ENCODE measurements at places on chromosomes 3 and 15.

GRCh38 chr15:70160803-70161565, 63.3 kb upstream of the TLE3 start:
- no peak for DNase-seq

- DNase-seq, result no peak
Observed at GRCh38 chr3:156341831-156342416, 213.0 kb downstream of the SSR3 start.

DNA sequence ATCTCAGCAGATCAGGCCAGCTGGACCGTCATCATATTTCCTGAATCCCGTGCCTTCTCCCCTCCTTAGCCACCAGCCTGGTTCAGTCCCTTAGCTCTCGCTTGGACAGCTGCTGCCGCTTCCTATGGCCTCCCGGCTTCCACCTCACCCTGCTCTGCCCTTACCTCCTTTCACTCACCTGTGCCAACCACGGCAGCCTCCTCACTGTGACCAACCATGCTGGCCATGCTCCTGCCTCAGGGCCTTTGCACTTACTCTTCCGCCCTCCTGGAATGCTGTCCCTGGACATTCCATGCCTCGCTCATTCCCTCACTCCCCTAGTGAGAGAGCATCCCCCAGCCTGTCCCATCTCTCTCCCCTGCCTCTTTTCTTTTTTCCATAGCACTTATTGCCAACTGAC, 19.2 kb downstream of the GRIP2 start:
- DNase-seq, result no peak

DNA sequence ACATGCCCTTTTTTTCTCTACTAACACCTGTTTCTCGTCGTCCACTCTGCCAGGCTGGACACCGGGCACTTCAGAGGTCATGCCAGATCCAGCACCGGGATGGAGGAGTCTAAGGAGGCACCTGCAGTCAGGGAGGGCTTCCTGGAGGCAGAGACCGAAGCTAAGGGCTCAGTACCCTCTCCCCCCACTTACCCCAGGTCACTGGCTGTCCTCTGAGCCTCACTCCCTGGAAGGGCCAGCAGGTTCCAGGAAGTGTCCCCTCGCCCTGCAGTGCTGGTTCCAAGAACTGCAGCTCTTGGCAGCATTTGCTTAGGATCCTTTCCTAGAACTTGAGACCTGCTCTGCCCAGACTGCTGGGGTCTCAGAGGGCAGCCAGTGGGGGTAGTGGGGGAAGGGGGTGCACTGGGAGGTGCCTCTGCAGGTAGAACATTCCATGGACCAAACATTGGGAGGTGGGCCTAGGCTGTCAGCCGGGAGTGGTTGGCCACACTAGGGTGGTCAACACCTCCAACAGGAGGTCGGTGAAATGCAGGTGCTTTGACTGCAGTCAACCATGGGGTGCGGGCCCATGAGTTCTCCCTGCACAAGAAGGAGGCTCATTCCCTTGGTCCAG, 11.3 kb downstream of the CISH start:
- DNase-seq, result no peak

GRCh38 chr15:77605547-77605946, 27.2 kb downstream of the LINGO1 start:
- DNase-seq, result no peak

DNA sequence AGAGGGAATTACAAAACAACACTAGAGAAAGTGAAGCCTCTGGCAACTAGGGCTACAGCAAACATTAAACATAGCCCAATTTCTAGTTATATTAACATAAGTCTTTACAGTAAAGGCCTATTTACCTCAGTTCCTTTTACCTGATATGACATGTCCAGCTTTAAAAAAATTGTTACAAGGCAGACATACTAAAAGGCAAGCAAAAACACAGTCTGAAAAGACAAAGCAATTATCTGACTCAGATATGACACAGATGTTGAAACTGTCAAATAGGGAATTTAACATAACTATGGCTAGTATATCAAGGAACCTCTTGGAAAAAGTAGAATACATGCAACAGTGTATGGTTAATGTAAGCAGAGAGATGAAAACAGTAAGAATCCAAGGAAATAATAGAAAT, 238.6 kb downstream of the RAP2B start:
- no peak for DNase-seq

DNA sequence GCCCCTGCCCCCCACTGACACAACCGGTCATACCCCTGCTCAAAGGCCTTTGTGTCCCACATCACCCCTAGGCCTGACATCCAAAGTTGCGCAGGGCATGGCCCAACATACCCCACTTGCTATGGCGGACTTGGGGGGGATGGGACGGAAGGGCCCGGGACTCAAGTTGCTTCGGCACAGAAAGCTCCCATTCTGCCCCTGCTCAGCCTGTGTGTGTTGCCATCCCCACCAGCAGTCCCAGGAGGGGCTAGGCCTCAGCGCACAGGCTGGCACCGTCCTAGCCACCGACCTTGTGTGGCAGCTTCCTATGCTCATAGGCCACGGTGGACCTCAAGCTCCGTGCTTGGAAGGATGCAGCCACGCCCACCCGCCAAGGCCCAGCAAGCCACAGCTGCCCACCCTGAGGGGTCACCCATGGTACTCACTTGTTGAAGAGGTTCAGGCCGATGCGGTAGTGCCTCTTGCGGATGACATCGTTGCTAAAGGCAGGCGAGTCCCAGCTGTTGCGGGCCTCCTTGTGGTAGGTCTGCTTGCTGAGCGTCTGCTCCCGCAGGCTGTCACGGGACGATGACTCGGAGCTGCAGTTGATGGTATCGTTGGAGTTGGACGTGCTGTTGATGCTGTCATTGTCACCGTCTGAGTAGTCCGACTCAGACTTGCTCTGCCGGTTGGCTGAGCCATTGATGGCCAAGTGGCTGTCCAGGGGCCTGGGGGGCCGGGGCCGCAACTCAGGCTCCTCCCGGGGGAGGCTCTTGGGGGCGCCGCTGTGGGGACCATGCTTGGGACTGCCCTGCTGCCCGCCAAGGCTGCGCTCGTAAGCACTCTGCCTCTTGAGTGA, 93.9 kb upstream of the RPL32 start:
- DNase-seq, result peak; percentile 22

- no peak for DNase-seq
Observed at GRCh38 chr3:131892331-131892730, 142.5 kb downstream of the CPNE4 start.

DNA sequence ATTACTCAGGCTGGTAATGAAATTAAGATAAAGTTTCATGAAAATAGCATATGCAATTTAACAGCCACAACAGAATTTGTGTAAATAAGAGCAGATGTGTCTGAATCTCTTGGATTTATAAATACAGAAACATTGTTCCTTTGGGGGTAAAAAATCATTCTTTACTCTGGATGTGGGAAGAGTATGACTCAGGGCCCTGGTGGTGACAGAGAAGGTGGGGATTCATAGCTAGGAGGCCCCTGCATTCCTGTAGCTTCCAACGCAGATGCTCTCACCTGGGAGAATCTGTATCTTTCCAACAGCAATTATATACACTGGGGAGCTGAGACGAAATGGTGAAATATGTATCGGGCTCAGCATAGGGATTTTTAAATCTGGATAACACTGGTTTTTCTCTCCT, 167.6 kb upstream of the CADPS start:
- DNase-seq, result no peak

DNA sequence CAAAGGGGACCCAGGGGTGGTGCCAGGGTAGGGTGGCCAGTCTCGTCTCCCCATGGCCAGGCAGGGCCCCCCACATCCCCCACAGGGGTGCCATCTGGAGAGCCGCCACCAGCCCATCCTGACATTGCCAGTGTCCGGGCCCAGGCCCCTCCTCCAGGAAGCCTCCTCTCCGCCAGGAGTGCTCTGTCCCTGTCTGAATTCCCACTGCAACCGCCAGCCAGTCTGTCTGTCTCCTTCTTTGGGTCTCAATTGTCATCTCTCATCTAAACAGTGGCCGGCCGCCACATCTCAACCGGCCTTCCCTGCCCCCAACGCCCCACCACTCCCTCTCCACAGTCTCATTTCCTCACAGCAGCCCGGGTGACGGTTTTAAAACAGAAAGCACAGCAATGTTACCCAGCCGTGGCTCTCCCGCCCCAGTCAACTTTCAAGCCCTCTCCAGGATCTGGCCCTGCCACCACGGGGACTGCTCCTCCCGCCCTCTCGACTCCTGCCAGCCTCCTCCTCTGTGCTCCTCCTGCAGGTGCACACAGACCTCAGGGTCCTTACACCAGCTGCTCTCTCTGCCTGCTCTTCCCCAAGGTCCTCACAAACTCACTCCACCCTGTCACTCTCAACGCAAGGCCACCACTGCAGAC, 57.0 kb downstream of the IQSEC1 start:
- DNase-seq, result peak; percentile 77

DNA sequence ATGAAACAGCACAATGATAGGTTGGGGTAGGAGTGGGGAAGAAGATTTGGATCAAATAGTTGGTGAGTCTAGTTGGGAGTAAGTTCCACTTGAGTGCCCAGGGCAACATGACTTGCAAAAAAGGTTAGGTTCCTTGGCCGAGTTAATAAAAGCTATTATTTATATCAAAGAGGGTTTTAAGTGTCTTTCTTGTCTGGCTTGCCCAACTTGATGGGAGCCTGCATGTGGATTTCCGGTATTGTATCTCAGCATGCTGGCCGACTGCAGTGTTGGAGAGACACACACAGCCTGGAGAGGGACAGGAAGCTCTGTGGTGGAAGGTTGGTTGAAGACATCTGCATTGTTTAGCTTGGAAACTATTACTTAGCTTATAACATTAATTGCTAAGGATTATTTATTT, 449.5 kb upstream of the TBL1XR1 start:
- peak; percentile 8 for DNase-seq

- no peak for DNase-seq
Observed at GRCh38 chr3:42589382-42590109, 1.1 kb upstream of the SS18L2 start.
